NCI-H526 (cell line): ENCODE measurements at places on chromosomes 7 and 10.

DNA sequence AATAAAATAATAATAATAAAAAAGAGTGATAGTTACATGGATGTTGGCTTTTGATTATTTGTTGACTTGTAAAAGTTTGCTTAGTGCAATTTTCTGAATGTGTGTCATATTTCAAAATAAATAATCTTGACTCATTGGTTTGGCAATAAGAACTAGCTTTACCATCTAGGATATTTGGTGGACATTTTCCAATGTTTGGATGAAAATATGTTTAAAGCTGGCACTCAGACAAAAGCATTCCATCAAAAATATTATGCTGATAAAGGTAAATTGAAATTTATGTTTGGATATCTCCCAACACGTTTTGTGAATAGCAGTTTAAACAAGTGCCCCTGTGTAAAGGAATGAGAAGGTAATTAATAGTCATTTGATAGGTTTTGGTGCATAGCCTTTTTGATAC lies 62.5 kb upstream of the KCNMA1 start:
- no peak for DNase-seq

DNA sequence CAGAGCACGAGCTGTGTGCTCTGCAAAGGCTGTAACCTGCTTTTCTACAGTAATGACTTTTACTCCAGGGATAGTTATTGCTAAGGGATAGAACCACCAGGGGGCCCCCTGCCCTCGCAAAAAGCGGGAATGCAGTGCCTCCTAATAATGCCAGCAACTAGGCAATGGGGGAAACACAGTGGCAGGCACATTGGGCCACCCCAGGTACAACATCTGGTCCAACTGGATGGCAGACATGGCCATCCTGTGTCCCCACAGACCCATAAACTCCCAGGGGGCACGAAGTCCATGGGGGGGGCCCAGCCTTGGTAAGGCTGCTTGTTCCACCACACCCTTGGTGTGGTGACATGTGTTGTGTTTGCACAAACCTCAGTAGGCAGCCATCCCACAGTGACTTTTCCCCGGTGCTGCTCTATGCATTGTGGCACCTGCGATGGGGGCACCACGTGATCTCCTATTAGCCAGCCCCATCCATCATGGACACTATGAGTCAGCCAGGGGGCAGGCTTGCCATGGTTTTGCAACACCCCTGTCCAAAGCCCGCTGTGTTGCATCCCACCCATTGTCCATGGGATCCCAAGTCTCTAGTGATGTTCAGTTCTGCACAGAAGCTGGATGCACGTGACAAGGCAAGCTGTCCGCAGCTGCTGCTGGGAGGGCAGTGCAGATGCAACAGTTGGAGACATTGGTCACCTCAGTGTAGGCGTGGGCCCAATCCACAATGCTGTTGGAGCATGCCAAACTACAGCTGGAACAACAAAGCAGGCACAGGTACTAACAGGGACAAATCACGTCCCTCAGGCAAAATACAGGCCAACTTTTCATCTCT lies 84.0 kb downstream of the ANLN start:
- peak; percentile 79 for DNase-seq

DNA sequence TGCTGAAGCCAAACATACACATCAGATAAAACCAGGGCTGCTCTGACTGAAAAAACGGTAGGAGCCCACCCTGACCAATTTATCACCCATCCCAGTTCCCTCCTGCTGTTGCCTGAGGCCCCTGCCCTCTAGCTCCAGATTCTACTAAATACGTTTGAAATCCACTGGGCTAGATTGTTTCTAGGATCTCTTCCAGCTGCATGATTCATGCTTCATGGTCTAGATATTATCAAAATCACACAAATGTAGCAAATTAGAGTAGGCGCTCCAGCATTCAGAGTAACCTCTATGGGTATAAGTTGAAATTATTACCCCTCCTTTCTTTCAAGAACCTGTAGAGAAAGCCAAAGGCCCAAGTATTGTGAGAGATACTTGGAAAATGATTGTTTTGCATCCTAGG lies 151.2 kb upstream of the FAM13C start:
- DNase-seq: no peak

- no peak for DNase-seq
Measured at GRCh38 chr7:38319873-38320272, 46.4 kb upstream of the TARP start.

GRCh38 chr10:100148353-100149211 lies 37.2 kb downstream of the ERLIN1 start:
- no peak for DNase-seq

DNA sequence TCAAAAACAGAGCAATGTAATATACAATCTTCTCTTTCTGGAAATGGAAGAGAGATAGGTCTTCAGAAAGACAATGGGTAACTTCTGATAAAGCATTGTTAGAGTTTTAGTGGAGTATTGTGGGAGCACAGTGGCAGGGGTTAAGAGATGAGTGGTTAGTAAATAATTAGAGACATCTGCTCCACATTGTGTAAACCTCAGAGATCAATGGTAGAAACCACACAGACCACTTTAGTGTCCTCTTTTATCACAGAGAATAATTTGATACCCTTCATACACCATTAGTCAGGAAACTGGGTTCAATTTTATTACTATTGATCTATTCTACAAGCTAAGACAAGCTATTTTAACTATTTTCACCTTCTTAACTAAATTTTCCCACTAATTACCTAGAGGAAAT lies 35.9 kb upstream of the MAGI2 start:
- DNase-seq: no peak

GRCh38 chr10:86295791-86296190 lies 70.8 kb downstream of the GRID1 start:
- no peak for DNase-seq

DNA sequence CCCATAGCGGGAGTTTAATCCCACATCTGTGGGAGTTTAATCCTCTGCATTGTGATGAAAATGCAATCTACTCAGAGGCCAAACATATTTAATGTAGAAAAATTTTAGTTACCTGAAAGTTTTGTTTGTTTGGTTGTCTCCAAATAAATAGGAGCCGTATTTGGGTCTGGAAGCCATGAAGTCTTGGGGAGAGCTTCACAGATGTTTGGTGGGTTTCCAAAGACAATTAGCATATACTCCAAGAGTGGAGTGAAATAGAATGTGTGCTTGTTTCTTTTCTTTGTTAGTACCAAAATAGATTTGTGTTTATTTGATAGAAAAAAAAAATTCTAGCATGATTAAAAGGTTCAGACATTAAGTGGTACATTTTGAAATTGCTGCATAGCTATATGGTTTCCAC lies 50.9 kb downstream of the ANK3 start:
- no peak for DNase-seq

DNA sequence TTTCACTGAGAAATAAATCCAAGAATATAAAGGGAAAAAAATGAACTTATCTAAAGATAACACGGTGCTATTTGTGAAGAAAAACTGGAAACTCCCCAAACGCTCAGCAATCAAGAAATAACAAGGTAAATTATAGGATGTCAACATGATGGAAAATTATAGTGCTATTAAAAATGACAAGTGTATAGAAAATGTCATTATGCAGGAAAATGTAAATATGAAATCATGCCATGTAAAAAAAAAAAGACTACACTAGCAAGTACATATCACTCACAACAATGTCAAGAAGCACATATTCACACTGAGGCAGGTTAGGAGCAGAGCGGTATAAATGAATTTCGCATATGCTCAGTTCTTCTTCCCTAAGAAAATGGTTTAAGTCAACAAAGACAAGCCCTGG lies 27.7 kb downstream of the KLRG2 start:
- no peak for DNase-seq

DNA sequence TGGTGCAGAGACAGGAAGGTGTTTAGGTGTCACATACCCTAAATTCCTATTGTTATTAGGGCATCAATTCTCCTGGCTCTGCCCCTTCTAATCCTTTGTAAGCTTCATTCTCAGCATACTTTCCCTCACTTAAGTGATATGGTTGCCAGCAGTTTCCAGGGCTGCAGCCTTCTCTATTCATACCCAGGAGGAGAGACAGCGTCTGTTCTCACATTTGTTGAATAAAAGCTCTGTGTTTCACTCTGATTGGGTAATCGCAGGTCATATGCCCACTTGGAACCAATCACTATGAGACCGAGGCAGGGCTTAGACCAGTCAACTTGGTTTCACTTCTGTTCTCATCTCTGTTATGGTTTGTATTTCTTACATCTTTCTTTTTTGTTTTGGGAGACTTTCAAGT lies 109.6 kb upstream of the MTPN start:
- peak; percentile 7 for DNase-seq

DNA sequence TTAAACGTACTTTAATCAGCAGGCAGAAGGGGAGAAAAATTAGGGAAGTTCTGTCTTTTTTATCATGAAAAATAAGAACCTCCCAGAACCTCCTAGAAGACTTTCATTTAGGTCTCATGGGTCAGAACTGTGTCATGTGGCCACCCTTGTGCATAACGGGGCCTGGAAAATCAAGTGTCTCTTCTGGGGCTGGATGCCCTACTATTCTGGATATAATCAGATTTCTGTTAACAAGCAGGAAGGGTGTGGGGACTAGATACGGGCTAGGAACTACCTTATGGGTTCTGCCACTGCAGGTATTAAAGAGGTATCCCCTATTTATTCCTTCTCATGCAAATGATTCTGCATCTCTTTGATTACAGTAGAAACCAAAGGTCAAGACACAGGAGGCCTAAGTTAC lies 14.1 kb downstream of the LANCL2 start:
- no peak for DNase-seq

DNA sequence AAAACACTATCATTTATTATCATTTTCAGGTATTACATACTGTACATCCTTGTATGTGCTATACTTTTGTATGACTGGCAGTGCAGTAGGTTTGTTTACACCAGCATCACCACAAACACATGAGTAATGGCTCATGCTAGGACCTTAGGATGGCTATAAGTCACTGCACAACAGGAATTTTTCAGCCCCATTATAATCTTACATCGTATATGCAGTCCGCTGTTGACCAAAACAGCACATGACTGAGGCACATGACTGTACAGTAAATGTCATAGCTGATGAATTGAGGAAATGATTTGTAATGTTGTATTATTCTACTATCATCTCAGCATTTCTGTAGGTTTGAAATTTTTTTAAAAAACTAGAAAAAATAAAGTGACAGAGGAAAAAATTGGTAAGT lies 38.6 kb downstream of the BPGM start:
- no peak for DNase-seq

- DNase-seq: no peak
Measured at GRCh38 chr7:94266238-94266644, 128.5 kb upstream of the COL1A2 start.

GRCh38 chr10:107364872-107365271 lies 200.4 kb upstream of the SORCS1 start:
- no peak for DNase-seq

- no peak for DNase-seq
Measured at GRCh38 chr10:17423632-17424186, 30.7 kb downstream of the ST8SIA6 start.

- peak; percentile 69 for DNase-seq
Measured at GRCh38 chr7:88243345-88243909, 23.6 kb upstream of the SRI start.

DNA sequence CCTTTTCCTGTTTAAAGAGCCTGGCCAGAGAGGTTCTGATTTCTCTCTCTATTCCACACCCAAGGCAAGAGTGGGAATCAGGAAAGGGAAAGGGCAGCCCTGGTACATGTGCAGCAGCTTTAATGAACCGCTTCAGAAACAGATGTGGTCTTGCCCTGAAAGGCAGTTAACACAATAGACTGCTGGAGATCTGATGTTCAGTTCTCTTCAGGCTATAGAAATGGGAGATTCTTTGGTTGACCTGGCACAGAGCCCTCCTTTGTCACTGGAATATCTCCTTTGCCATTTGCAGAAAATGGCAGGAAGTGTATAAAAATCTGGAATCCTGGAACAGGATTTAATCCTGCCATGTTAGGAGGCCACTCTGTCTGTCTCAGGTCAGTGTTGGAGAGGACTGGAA lies 36.3 kb upstream of the EXOC6 start:
- no peak for DNase-seq

GRCh38 chr10:111756217-111757061 lies 427.1 kb downstream of the GPAM start:
- peak; percentile 33 for DNase-seq

DNA sequence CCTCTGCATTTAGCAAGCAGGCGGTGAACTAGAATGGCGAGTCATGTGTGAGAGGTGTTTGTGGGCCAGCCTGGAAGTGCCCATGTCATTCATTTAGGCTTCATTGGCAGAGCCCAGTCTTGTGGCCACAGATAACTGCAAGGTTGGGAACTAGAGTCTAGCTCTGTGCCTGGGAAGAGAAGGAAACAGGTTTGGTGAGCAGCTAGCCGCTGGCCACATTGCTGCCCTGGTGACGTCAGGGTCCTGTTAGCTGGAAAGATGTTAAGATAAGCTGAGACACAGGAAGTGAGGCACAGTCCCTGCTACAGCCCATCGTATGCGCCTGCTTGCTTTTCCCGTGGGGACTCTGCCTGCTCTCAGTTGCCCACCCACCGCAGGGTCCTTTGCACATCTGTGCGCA lies 185.5 kb downstream of the CAMK1D start:
- DNase-seq: no peak

- peak; percentile 56 for DNase-seq
Measured at GRCh38 chr7:80135309-80136104, 876 bp downstream of the GNAI1 start.

DNA sequence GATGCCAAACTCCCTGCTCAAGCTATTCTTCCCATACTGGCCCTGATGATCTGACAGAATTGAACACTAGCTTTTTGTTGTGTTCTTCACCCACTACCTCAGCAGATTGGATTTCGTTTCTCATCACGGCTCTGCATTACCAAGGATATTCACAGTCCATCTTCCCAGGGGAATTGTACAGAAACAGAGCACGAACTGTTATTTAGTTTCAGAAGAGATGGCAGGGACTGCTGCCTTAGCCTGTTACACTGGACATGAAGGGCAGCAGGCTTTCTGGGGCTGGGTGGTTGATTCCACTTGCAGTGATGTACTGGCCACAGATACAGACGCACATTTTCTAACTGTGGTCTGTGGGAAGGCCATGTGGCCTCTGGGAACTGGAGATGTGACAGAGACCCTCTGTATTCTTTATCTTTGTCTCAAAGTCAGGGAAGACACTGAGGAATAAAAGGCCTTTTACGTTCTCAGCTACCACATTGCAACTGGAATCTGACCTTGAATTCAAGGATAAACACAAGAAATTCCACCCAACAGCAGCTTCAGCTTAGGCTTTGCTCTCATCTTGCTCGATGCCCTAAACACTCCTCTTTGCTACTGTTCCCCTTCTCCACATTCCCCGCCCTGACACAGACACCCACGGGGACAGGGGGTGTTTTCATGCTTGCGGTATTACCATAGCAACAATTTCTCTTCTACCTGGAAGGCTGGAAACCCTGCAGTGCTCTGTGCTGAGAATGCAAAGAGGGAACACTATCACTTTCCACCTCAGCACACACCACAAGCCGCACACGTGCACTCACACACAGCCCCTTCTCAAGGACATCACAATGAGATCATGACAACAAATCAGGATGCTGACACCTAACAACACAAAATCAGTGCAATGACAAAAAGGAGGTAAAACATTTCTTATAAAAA lies 81.7 kb downstream of the RNF216 start:
- no peak for DNase-seq
